Stimulated activated CD8-positive, alpha-beta memory T cell treated with anti-CD3 and anti-CD28 coated beads, Interleukin-15, amount 100 ng/mL, for 24 hours (primary cell): ENCODE measurements at places on chromosomes 3 and 15.

- no peak for DNase-seq
Observed at GRCh38 chr15:51842852-51843737, 13.6 kb downstream of the TMOD3 start.

DNA sequence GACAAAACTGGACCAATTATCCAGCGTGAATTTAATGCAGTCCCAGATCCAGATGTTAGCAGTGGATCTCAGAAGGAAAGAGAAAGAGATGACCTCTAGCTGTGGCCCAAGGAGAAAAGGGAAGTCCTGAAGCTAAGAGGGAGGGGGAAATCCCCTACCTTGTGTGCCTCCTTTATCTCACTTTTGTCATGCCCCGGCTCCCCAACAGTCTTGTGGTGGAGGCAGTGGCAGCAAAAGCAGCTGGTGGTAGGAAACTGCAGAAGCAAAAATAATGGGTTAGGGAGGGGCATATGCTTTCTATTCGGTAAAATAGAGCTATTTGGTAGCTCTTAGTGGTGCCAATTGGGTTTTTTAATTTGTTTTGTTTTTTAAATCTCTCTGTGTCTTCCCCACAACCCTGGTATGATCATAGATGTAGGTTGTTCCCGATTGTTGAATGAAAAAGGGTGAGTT is 56.5 kb downstream of the MCTP2 start:
- DNase-seq, result no peak

DNA sequence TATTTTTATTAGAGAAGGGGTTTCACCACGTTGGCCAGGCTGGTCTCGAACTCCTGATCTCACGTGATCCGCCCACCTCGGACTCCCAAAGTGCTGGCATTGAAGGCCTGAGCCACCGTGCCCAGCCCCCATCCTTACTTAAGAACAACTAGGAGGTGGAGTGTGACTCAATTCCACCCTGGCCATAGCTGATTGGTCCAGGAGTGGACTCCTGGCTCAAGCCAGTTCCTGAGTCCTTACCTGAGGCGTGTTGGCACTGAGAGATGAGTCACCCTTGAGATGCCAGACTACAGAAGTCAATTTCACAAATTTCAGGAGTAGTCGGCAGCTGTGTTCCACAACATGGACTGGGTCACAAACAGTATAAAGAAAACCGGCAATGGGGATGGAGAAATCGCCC is 124.2 kb downstream of the SHQ1 start:
- DNase-seq, result no peak

GRCh38 chr3:50637011-50637410 is 20.1 kb downstream of the MAPKAPK3 start:
- no peak for DNase-seq

- no peak for DNase-seq
Observed at GRCh38 chr15:98581715-98582114, 66.6 kb upstream of the IGF1R start.

DNA sequence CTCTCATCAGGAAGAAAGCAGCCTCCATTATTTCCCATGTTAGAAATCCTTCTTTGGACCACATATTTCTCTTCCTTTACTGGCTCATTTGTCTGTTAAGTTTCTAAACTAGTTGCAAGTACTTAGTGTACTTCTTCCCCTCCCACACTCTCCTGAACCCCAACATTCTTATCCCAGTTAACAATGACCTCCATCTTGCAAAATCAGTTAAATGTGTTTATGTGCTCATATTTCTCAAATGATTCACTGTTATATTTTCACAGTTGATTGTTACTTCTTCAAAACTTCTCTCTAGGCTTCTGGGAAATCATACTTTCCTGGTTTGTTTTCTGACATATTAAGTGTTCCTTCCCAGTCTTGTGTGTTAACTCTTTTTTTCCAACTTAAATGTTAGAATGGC is 856.9 kb downstream of the EPHA3 start:
- DNase-seq, result no peak

GRCh38 chr15:66800584-66801235 is 98.7 kb downstream of the SMAD6 start:
- no peak for DNase-seq

- no peak for DNase-seq
Observed at GRCh38 chr3:141454906-141455602, 31.8 kb upstream of the RASA2 start.

DNA sequence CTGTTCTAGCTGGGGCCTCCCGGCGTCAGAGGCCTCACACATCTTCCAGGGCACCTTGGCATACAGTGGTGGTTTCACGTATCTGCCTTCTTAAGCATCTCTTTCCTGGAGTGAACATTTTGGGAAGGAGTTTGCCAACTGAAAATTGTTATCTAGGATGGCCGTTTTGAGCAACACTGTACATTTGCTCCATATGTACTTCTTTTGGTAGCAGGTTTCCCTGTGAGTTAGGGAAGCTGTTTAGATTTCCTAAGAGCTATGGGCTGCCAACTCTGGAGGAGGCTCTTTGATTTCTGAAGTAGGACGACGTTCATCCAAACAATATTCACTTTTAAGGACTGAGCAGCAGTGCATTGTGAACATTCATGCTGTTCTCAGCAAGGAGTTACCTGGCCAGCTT is 665.9 kb downstream of the SQOR start:
- DNase-seq, result no peak

DNA sequence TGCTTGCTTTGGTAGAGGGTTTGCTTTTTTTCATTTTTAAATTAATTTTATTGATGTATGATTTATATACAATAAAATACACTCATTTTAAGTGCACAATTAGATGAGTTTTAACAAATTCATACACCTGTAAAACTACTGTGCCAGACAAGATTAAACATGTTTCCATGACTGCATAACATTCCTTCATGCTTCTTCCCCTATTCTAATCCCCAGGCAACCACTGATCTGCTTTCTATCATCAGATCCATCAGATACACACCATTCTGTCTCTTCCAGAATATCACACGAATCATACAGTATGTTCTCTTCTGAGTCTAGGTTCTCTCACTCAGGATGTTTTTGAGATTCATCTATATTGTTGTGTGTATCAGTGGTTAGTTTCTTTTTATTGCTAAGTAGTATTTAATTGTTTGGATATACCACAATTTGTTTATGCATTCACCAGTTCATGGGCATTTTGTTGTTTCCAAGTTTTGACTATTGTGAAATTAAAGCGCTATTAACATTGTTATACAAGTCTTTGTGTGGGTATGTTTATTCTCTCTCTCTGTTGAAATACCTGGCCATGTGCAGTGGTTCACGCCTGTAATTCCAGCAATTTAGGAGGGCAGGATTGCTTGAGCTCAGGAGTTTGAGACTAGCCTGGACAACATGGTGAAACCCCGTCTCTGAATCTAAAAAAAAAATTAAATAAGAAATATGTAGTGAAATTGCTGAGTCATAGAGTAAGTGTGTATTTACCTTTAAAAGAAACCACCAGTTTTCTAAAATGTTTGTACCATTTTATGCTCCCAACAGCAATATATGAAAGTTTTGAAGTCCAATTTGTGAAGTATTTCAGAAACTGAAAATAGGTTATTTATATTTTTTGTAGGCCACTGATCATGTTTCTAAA is 7.0 kb upstream of the TFG start:
- DNase-seq, result no peak

DNA sequence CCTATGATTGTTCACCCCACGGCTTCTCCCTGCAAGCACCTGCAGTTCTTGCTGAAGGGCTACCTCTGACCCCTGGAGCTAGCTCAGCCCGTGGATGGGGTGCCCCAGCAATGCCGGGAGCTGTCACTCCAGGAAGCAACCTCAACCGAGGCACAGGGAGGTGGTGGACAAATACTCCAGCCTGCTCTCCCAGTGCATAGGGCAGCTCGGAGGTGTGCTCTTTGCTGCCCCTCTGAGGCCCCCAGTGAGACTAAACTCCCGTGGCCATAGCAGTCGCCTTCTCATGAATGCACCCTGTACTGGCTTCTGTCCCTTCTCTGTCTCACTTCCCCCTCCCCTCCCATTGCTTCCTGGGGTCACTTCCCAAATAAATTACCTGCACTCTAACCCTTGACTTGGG is 48.5 kb downstream of the LINGO1 start:
- DNase-seq, result no peak

DNA sequence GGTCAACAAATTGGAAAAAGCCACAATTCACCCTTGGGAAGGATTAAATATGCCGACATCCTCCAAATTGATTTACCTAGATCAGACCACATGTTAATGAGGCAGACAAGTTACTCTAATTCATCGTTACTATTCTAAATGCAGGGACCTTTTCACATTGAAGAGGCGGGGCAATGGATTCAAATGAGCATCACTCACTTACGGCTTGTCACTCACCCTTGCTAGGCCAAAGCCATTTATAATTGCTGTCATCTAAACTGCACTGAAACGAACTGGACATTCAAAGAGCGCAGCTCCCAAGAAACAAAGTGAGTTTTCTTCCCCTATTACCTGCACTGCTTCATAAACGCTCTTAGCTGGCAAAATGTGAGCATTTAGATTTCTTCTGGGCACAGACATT is 313.9 kb downstream of the WDR72 start:
- no peak for DNase-seq

DNA sequence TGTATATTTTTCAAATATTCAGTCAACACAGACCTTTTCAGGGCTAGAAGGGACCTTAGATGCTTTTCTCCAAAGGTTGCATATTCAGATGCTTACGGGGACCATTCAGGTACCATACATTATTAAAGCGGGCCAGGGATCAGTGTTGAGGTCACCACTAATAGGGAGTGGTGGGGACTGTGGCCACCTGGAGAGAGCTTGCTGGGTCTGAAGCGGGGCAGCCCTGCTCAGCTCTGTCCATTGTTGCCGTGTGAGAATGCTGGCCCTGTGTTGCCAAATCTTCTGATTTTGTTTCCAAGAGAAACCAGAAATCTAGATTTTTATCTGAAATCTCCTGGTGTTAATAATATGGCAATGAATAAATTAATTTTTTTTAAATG is 23.7 kb downstream of the ABHD2 start:
- no peak for DNase-seq

- no peak for DNase-seq
Observed at GRCh38 chr3:31213869-31214486, 318.7 kb upstream of the STT3B start.

DNA sequence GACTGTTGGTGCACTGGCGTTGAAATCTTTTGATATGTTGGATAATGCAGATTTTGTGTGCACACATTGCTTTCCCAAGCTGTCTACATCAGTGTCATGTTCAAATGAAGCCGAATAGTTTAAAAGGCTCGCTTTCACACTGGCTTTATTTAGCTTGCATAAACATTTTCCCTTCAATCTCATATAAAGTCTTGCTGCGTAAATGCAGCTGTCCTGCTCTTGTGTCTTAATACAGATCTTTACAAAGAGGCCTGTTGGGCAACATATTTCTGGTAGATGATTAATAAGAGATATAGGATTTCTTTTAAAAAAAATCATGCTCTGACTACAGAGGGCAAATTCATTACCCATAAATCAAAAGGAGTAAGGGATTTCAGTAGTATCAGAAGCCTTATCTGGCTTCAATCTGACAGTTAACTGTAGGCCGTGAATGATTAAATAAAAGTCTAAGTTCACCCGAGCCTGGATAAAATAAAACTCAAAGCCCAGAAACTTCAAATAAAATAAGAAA is 937.2 kb downstream of the FHIT start:
- no peak for DNase-seq

- DNase-seq, result no peak
Observed at GRCh38 chr3:152811974-152812760, 22.8 kb upstream of the P2RY1 start.

DNA sequence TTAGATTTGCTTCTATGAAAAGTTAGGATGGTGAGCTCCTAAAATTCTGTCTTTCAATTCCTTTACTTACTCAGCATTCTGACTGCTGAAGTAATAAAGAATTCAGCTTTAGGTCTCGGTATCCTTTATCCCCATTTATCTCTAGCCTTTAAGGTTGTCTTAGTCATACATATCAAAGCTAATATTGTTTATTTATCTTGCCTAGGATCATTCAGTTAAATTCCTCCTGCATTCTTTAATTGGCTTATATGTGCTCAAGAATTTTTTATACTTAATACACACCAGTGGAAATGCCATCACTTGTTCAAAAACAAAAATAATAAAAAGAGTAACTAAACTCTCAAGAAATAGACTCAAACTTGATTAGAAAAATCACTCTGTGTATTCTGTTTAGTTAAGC is 507.0 kb downstream of the ZPLD1 start:
- DNase-seq, result no peak

DNA sequence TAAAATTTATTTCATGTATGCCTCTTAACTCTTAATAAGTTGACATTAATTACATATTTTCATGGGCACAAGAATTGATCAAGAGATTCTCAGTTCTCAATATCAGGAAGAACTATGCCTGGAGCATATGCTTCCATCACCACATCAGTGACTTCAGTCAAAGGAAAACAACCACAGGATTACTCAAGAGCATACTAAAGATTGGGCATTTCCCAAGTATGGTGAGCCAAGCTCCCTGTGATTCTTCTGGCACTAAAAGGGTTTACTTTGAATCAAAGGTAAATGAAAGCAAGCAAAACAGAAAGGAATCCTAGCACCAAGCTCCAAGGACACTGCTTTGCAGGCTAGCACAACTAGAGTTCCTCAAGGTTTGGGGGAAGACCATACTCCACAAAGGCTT is 44.6 kb downstream of the FMN1 start:
- DNase-seq, result no peak

- no peak for DNase-seq
Observed at GRCh38 chr3:87090631-87091030, 99.7 kb upstream of the VGLL3 start.

DNA sequence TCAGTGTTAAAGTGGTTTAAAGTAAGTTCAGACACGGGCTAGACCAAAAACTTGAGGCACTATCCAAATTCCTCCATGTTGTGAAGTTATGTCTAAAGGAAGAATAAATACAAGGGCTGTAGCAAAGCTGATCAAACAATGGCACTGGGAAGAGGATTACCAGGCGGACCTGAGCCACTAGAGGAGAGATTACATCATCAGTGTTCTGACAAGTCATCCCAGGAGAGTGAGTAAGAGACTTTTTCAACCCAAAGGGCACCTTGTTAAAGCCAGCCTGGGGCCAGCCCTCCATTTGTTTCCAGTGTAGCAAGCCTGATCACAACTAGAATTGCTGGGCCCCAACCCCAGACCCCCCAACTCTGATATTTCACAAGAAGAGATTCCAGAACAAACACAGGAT is 166.9 kb downstream of the DCLK3 start:
- no peak for DNase-seq

DNA sequence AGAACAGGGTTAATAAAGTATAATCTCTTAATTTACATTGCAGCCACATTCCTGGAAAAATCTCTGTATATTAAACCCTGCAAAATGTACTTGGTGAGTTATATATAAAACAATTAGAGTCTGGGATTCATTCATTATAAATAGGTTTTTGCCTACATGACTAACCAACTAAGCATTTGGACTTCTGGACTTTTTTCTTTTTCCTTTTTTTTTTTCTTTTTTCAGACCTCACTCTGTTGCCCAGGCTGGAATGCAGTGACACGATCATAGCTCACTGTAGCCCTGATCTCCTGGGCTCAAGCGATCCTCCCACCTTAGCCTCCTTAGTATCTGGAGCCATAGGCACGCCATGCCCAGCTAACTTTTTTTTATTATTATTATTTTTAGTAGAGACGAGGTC is 4.5 kb downstream of the DNAJC13 start:
- no peak for DNase-seq
